ENCODE measurements at places on chromosomes 12 and 14.

DNA sequence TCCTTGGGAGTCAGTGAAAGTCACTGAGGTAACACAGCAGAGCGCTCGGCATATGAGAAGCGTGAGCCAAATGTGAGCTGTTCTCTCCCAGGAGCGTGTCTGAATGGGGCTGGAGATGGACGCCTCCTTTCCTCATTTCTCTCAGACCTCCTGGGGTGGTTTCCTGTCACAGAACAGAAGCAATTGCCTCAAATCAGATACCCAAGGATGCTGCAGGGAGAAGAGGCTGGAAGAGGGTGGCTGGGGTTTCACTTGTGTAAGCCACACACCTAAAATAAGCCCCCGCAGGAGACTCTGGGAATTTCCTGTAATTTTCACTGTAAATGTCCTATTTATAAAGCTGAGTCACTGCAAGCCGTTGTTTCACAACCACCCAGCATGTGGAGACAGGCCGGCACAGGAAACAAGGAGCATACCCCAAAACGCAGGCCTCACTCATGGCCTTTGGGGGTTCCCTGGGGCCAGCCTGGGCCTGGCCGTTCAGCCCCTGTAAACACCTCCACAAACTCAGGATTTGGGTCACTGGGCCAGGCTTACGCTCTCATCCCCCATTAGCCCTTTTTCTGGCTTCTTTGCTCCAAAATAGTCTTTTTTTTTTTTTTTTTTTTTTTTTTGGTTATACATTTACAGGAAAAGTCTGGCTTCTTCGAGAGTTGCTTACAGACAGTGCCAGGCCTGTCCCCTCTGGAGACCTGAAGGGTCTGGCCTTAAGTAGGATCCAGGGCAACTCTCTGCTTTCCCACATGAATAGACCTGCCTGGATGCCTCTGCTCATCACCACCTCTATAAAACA is 55.3 kb downstream of the VCPKMT start:
- peak overlapping the region; percentile 99 for H3K27ac ChIP-seq
- ATAC-seq = peak; percentile 24
- peak overlapping the region; percentile 93 for H3K4me3 ChIP-seq
- H3K4me1 ChIP-seq = peaks cover 45% of the 10 kb centered on the region
- H3K27me3 ChIP-seq = no peaks in the 10 kb centered on the region
- peaks cover 35% of the 10 kb centered on the region for H3K36me3 ChIP-seq

DNA sequence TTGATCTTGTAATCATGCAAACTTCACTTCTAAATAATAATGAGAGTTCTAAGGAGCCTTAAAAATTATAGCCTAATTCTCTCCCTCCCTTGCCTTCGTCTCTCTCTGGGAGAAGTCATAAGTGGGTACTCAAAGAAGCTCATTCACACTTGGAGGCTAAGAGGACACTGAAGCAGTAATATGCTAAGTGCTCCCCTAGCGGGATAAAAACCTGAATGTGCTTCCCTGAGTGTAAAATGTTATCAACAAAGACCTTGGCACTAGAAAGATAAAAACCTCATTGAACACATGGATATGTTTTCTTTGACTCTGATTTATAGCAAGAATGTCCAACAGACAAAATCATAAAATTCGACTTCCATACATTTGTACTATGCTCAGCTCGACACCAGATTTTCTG is 337.9 kb upstream of the NOVA1 start:
- H3K27me3 ChIP-seq = no peaks in the 10 kb centered on the region
- no peak overlapping the region for H3K4me3 ChIP-seq
- ATAC-seq = no peak

DNA sequence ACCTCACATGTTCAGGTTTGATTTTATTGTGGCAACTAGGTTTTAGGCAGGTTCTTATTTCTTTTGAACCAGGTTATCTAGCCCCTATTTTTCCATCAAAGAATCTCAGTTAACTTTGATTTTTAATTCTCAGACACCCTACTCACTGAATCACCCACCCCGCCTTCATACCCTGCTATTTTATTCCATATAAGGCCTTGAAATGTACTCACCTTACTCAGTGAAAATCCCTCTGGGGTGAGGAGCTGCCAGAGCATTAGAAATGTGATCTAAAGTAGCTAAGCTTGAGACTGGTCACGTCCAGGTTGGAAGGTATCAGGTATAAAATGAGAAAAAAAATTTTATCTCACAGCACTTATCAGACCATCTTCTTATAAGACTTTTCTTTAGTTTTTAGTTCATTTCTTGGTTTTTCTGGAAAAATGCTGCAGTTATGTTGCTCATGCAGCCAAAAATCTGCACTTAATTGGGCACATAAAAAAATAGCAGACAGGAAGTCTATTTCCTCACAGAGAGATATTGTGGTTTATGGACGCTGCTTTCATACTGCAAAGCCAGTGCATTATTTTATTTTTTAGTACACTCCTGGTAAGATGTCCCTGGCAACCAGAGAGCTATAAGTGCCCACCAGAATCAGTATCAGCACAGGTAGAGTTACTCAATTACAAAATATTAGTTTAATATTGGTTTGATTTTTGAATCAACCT is 101.5 kb upstream of the CCDC91 start:
- H3K4me1 ChIP-seq = peaks cover 8% of the 10 kb centered on the region
- ATAC-seq = no peak
- H3K36me3 ChIP-seq = no peaks in the 10 kb centered on the region
- H3K4me3 ChIP-seq = no peak overlapping the region
- H3K27me3 ChIP-seq = peaks cover 29% of the 10 kb centered on the region

DNA sequence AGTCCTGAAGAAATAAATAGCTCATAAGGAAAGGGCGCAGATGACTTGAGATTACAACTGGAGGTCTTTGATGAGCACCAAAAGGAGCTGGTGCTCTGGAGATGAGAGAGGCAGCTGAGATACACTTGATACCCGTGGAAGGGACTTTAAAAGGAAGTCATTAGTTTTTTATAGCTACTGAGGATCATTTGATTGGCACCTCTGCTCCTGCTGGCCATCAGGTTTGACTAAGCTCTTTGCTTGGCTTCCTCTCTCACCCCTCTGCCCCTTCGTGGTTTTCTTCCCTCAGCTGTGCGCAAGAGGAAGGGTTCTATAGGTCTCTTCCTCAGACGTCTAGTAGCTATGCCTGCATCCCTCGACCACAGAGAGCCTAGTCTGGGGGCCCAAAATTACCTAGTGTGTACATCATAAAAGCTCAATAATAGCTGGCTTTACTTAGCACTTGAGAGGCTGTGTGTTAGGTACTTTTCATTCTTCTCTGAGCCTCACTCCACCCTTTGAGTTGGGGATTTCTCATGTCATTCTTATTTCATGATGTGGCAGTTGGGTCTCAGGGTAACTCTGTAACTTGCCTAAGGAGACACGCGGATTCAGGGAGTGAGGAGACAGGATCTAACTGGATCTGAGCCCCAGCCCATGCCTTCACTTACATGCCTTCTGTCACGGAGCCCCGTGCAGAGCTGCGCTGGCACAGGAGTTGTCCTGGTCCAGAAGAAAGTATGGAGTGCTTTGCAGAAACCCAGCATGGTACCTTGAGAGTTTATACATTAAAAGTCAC is 68.4 kb upstream of the ASPG start:
- H3K27ac ChIP-seq = no peak overlapping the region
- peaks cover 23% of the 10 kb centered on the region for H3K27me3 ChIP-seq
- H3K4me1 ChIP-seq = no peaks in the 10 kb centered on the region
- no peaks in the 10 kb centered on the region for H3K36me3 ChIP-seq

DNA sequence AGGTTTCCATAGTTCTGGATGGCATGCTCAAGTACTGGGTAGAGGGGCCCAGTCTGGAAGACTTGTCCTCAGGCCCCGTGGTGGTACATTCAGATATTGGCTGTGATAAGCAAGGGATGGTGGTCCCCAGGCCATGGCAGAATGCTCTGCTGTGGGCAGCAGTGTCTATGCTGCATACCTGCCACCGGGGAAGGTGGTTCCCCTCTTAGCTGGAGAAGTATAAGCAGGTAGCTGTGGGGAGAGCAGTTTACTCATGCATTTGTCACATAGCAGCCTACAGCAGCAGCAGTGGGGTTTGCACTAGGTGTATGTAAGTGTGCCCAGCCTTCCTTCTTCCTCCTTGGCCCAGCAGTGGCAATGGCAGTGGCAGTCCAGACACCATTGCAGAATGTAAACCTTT is 69.3 kb upstream of the ADAMTS20 start:
- H3K27ac ChIP-seq = no peak overlapping the region
- no peaks in the 10 kb centered on the region for H3K4me1 ChIP-seq
- ATAC-seq = no peak
- H3K36me3 ChIP-seq = no peaks in the 10 kb centered on the region
- H3K4me3 ChIP-seq = no peak overlapping the region

DNA sequence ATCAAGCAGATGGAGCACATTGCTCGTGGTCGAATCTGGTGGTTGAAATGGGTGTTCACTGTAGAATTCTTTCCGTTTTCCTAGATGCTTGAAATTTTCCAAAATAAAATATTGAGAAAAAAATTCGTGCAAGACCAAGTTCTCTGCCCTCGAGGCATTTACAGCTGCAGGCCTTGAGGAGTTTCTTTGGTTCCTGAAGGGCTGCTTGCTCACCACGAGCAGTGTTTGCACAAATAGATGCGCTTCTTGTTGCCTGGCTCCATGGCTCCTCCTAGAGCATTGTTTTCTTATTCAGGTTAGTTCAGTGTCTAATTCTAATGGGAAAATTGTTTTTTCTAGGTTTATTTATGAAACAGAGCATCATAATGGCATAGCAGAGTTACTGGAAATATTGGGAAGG is 74.5 kb upstream of the DYNC1H1 start:
- H3K27ac ChIP-seq = no peak overlapping the region
- ATAC-seq = no peak
- H3K27me3 ChIP-seq = no peaks in the 10 kb centered on the region
- no peak overlapping the region for H3K4me3 ChIP-seq
- H3K36me3 ChIP-seq = peaks cover 99% of the 10 kb centered on the region

DNA sequence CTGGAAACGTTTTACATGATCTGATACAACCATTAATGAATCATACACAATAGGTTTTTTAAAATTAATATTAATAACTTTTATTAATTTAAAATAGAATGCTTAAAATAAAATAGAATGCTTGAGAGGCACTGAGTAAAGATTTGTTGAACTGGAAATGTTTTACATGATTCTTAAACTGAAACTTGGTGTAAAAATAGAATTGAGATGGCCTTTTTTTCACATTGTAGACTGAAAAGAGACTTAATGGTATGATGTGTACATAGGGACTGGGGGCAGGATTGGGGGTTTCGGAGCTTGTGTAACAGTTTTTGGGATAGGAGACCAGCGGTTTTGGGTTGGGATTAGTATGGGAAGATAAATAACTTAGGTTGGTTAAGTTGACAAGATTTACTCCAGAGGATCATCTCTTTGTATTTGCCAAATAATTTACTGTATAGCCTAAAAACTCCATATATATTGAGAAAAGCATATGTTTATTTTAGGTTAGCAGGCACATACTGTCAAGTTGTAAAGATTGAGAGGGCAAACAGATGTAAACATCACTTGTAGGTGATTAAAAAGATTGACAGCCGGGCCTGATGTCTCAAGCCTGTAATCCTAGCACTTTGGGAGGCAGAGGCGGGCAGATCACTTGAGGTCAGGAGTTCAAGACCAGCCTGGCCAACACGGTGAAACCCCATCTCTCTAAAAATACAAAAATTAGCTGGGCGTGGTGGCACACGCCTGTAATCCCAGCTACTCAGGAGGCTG is 2.0 kb upstream of the ZNF410 start:
- ATAC-seq = no peak
- H3K4me3 ChIP-seq = peak overlapping the region; percentile 92
- peaks cover 33% of the 10 kb centered on the region for H3K4me1 ChIP-seq
- peaks cover 42% of the 10 kb centered on the region for H3K36me3 ChIP-seq
- no peaks in the 10 kb centered on the region for H3K27me3 ChIP-seq
- H3K27ac ChIP-seq = peak overlapping the region; percentile 99

- no peak for ATAC-seq
- H3K27me3 ChIP-seq = peaks cover 4% of the 10 kb centered on the region
- no peaks in the 10 kb centered on the region for H3K36me3 ChIP-seq
These were observed 145.0 kb downstream of the SAMD4A start for GRCh38 chr14:54711812-54712464.

DNA sequence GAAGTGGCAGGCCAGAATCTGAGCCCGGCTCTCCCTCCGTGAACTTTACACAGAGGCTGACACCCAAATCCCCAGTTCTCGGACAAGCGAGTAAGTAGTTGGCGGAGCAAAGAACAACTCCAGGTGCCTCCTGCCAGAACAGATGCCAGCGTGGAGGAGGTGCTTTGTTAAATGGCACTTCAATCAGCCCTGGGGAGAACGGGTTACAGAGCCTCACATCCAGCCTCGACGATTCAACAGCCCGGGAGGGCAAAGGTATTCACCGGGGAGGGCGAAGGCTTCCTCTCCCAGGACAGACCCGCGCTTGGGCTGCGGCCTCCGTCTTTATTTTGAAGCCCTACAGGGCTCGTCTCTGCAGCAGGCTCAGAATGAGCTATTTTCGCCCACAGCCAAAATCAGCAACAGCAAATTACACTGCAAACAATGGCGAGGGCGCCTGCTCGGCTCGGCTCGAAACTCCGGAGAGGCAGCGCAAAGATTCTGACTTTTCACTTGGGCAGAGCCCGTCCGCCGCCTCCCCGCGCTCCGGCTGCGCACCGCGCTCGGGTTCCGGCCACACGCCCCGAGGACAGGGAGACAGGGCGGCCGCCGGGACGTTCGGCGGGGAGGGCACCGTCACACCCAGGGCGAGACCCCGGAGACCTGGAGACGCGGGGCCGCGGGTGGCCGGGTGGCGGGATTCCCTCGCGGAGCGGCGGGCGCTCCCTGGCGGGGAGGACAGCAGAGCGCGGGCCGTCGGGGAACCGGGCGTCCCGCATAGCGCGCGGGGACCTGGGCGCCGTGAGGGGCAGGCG is 811 bp downstream of the TMCC3 start:
- ATAC-seq = peak; percentile 70
- H3K36me3 ChIP-seq = no peaks in the 10 kb centered on the region
- peaks cover 11% of the 10 kb centered on the region for H3K4me1 ChIP-seq
- peaks cover 42% of the 10 kb centered on the region for H3K27me3 ChIP-seq
- H3K4me3 ChIP-seq = peak overlapping the region; percentile 76

GRCh38 chr12:105574056-105574715 is 243.7 kb downstream of the C12orf75 start:
- no peak overlapping the region for H3K4me3 ChIP-seq
- H3K36me3 ChIP-seq = no peaks in the 10 kb centered on the region
- H3K4me1 ChIP-seq = no peaks in the 10 kb centered on the region
- H3K27ac ChIP-seq = no peak overlapping the region
- ATAC-seq = no peak

- H3K36me3 ChIP-seq = no peaks in the 10 kb centered on the region
- no peak overlapping the region for H3K27ac ChIP-seq
- no peak overlapping the region for H3K4me3 ChIP-seq
- H3K27me3 ChIP-seq = no peaks in the 10 kb centered on the region
- no peak for ATAC-seq
These were observed 175.6 kb downstream of the DUSP6 start for GRCh38 chr12:89176676-89177075.

DNA sequence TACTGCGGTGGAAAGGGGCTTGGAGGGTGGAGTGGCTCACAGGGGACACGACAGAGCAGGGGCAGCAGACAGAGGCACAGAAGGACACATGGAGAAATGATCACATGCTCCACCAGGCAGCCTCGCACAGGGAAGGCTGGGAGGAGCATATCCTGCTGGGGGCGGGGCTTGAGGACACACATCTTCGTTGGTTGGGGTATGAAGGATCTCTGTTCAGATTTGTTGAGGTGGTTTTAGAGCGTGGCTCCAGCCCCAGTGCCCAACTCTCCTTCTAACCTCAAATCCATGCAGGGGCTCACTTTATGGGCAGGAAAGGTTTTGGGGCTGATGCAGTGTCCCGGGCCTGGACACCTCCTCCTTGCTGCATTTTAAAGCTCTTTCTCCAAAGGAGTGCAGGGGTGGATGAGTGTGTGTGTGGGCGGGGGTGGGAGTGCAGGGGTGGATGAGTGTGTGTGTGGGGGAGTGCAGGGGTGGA is 733 bp upstream of the P3H3 start:
- H3K27ac ChIP-seq = no peak overlapping the region
- peak overlapping the region; percentile 66 for H3K4me3 ChIP-seq
- ATAC-seq = peak; percentile 46
- H3K27me3 ChIP-seq = peaks cover 26% of the 10 kb centered on the region

Measured in activated T-helper 17 cell treated with anti-CD3 and anti-CD28 coated beads, Interleukin-2, amount 50 U/mL, for 72 hours (primary cell).